Activated CD4-positive, alpha-beta T cell treated with anti-CD3 and anti-CD28 coated beads for 4 hours (primary cell): ENCODE measurements at places on chromosomes 7 and 10.
A peak's percentile ranks its signal among the peaks of the same experiment; 100 is the strongest.

- no peak for DNase-seq
These were observed 46.1 kb downstream of the AP3M1 start for GRCh38 chr10:74104480-74104879.

- DNase-seq, result no peak
These were observed 225.1 kb upstream of the CACNA2D1 start for GRCh38 chr7:82668676-82669075.

GRCh38 chr7:19587291-19587690 is 121.5 kb downstream of the POLR1F start:
- DNase-seq, result no peak

- no peak for DNase-seq
These were observed 60.4 kb upstream of the INSIG1 start for GRCh38 chr7:155237297-155237696.

GRCh38 chr10:108817584-108817983 is 1105.7 kb downstream of the XPNPEP1 start:
- DNase-seq, result no peak

- DNase-seq, result peak; percentile 58
These were observed 103.8 kb upstream of the PPIF start for GRCh38 chr10:79243181-79244067.
